ENCODE measurements at places on chromosomes 16 and 17.

- DNase-seq: no peak
Measured at GRCh38 chr17:37710344-37710886, 34.4 kb downstream of the HNF1B start.

DNA sequence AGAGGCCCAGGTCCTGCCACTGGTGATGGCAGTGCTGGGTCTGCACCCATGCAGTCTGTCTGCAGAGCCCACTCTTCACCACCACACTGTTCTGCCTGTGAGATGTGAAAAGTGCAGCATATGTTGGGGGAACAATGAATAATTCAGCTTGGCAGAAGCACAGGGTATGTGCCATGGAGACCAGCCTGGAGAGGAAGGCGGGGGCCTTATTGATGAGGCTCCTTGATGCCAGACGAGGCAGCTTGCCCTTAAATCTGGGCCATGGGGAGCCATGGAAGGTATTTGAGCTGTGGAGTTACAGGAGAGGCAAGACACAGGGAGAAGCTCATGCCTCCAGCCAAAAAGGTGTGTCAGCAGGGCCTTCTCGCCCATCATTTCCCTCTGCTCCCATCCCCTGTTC, 124.7 kb downstream of the C16orf78 start:
- no peak for DNase-seq

GRCh38 chr17:47204722-47205418, 4.3 kb upstream of the MYL4 start:
- DNase-seq: no peak

GRCh38 chr17:48162946-48163506, 55.5 kb downstream of the SNX11 start:
- no peak for DNase-seq
